ENCODE measurements at places on chromosomes 4 and X. TPM values are rescaled to one million over a fixed set of nuclear protein-coding genes. Genes with fewer than 3 reads are reported as not detected.

DNA sequence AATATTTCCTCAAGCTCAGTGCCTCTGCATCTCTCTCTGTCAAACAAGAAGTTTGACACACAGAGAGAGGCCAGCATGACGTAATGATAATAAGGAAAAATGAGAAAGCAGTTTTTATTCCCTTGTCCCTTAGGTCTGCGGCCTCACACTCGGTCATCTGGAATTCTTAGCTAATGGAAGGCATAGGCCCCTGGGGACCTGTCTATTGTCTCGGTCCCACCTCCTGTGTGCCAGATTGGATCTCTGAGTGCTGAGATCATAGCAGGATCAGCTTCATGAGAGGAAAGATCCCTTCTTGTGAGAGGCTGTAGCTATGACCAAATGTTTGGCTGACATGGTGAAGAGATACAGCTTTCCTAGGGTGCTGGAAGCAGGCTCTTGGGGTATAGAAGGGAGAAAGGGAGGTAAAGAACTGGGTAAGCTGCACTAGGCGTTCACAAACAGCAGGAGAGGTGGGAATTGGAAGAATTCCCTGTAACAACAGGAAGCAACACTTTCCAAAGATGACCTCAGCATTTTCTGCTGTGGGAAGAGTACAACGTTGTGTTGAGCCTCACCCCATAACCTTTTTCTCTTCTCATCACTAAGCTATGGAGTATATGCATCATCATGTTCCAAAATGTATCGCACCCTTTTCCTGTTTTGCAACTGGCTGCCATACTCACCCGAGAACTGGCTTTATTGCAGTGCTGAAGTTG lies 20.2 kb downstream of the TMEM31 start:
- peak; percentile 56 for DNase-seq

- no peak for DNase-seq
Observed at GRCh38 chrX:109753256-109753655, 20.2 kb upstream of the ACSL4 start.

DNA sequence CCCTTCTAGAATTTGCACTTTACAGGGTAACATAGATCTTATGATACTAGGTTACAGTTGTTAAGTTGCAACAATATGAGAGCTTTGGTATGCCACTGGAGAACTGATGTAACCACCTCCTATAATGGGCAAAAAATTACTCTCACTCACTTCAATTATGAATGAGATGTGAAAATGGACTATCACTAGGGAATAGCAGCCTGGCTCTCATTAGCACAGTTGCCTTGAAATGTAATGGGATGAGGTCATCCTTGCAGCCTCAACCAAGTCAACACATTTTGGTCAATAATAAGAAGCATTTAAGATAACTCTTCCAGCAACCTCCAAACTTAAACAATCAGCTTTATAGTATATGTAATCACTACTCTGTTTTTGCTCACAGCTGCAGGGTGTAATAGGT lies 69.4 kb downstream of the TBC1D9 start:
- DNase-seq, result no peak

Gene MAGEA11
- 48.3 TPM for total RNA-seq

GRCh38 chr4:835148-836002 lies 9.4 kb upstream of the CPLX1 start:
- no peak for DNase-seq

- DNase-seq, result no peak
Observed at GRCh38 chrX:123943074-123943473, 18.4 kb upstream of the STAG2 start.

DNA sequence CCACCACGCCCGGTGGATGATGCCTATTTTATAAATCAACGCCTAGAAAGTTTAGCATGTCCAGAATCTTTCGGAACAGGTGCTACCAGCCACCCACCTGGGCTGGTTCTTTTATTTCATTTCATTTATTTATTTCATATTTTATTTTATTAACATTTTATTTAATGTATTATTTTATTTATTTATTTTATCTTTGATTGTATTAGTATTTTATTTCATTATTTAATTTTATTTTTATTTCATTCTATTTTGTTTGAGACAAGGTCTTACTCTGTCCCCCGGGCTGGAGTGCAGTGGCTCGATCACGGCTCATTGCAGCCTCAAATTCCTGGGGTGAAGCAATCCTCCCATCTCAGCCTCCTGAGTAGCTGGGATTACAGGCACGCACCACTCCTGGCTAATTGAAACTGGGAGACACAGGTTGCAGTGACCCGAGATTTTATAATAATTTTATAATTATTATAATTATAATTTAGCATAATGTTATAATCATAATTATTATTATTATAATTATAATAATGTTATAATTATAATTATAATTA lies 187.2 kb downstream of the SHOX start:
- DNase-seq, result no peak

DNA sequence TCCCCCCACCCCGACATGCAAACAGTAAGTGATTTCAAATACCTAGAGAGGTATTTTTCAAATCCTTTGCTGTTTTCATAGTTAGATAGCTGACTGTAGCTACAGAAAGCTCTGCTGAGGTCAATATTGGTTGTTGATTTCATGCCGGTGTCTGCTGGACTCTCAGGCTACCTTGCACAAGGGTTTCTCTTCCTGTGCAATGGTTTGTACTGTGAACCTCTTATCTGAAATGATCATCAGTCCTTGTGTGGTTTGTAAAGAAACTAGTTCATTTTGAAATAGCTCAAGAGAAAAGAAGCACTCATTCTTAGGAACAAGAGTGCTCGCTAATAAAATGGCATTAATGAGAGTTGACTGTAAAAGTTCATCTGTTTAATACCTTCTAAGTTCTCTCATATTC lies 2.1 kb downstream of the MTM1 start:
- no peak for DNase-seq

Gene ACE2
- not detected for total RNA-seq

Gene SHOX
- total RNA-seq, result not detected

DNA sequence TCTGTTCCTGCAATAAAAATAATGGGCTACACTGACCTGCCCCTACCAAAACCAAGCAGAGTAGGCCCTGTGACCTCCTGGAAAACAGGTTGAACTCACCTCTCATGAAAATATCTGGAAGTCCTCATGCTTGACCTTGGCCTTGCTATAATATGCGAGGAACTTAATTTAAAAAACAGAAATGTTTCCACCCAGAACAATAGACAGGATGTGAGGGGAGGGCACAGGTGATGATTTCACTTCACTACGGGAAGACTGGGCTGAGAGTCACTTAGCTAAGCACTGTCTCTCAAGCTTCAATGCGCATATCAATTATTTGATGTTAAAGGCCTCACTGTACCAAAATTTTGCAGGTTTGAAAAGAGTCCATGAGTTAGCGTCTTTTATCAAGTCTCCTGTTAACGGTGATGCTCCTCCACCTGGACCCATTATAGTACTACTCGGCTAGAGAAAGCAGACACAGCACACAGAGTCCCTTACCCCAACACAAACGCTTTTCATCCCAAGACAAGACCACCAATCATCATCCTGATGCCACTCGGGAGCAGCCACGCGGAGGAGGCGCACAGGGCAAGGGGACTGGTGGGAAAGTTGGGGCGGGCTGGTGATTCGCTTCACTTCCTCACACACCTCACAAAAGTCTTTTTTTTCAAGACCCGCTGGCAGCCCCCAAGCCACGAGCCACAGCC lies 25.9 kb downstream of the ZNF721 start:
- peak; percentile 25 for DNase-seq

DNA sequence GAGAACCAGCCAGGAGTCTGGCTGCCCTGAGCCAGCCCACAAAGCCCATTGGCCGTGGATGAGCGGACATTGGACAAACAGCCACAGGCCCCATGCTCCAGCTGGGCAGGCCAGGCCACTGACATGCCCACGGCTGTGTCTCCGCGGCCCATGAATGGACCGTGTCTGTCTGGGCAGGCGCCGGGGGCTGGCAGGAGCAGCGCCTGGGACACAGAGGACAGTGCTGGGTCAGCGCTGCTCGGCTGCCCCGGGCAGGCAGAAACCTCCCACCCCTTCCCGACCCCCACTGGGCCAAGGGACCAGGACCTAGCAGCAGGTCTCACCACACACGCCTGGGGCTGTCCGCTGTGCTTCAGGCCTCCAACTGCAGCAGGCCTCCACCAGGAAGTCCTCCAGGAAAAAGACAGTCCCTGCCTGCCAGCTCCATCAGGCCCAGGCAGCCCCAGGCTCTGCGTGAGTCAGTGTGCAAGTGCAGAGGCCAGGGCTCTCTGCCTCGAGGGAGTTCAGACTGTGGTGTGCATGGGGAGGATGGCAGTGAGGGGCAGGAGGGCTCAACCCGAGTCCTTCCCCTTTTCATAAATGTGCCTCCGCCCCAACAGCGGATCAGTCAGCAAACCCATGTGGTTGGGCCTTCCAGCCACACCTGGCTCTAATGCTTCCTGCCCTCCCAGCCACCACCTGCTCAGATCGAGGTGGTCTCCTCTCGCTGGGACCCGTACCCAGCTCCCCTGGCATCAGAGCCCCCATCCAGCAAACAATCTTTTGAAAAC lies 17.2 kb upstream of the FGFR3 start:
- DNase-seq, result peak; percentile 46

DNA sequence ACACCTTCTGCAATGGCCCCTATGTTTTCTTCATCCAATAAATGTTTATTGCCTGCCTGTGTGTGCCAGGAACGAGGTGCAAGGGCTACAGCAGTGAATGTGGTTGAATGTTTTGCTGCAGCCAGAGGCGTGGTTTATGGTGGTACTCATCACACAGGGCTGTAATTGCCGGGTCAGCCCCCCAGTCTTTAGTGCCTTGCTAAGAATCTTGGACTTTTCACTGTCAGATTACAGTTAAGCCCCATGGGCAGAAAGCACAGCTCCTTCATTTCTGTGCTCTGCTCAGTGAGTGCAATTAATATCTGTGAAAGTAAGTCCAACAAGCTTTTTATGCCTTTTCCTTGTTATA lies 67.8 kb downstream of the TAPT1 start:
- DNase-seq, result no peak

DNA sequence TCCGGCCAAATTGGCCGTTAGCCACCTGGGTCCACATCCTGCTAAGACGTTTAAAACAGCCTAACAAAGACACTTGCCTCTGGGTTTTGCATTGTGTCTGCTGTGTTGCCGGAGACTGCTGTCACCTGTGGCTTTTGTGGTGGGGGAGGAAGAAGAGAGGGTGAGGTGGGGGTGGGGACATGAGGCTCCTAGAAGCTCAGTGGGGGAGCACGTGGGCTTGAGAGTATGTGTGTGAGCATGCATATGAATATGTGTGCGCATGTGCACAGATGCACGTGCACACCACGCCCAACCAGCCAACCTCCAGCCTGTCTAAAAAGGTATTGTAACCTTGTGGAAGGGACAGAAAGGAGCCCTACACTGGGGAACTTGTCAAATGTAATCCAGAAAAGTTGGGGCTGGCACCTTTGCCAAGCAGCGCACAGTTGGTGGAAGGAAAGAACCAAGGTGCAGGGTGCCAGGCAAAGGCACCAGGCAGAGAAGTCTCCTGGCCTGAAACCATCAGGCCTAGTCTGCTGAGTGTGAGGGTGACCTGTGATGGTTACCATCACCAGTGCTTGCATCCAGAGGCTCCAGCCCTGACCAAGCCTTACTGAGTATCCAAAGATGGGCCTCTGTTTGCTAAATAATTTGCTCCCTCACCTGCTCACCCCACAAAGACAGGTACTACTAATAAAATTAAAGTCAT lies 10.1 kb upstream of the SASH3 start:
- no peak for DNase-seq

GRCh38 chr4:7910263-7910896 lies 29.3 kb downstream of the AFAP1 start:
- DNase-seq, result no peak

- DNase-seq, result peak; percentile 79
Observed at GRCh38 chr4:3480528-3481112, 17.5 kb downstream of the DOK7 start.

- peak; percentile 54 for DNase-seq
Observed at GRCh38 chr4:102344520-102344953, 745 bp downstream of the SLC39A8 start.

- DNase-seq, result peak; percentile 67
Observed at GRCh38 chr4:7557456-7557855, 122.7 kb upstream of the PSAPL1 start.

DNA sequence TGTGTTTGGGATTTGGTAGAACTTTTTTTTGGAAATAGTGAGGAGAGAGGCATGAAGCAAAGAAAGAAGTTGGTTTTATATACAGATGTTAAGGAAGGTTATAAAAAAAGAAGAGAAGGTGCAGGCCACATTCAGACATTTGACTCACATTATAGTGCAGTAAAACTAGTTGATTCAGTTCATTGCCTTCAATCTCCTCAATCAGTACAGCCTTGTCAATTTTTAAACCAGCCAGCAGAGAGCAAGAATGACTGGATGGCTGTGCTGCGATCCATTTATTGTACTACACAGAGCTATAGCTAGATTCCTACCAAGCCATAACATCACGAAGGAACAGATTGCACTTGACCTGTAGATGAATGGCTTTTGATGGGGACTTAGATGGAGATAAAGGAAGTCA lies 79.7 kb upstream of the LSM6 start:
- no peak for DNase-seq

- no peak for DNase-seq
Observed at GRCh38 chr4:63085091-63085490, 1324.2 kb downstream of the TECRL start.

Gene PABPC1L2A
- not detected for total RNA-seq

- DNase-seq, result peak; percentile 9
Observed at GRCh38 chrX:17919896-17920446, 58.9 kb upstream of the RAI2 start.

DNA sequence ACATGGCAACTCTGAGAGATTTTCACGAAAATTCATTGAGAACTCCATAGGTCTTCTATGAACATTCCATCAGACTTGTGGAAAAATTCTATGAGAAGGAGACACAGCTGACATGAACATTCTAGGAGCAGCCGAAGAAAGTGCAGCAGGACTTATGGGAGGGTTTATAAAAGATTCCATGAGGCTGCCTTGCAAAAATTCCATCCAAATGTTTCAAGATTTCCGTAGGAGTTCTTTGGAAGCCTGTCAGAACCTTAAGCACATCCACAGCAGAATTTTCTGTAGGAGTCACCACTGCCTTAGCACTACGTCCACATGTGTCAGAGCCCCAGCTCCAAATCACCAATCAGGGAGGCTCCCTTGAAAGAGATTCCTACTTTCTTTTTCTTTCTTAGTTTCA lies 67.0 kb upstream of the MSX1 start:
- DNase-seq, result no peak

Gene SORCS2
- total RNA-seq, result 0.91 TPM

GRCh38 chrX:37697169-37697760 lies 11.7 kb downstream of the XK start:
- no peak for DNase-seq
